ENCODE measurements at places on chromosomes 12 and 14. TPM values are rescaled to one million over a fixed set of nuclear protein-coding genes. Genes with fewer than 3 reads are reported as not detected.

The TNFAIP2 gene
- 35.7 TPM for total RNA-seq

The PRKD1 gene
- total RNA-seq, result 7.4 TPM

The KRT82 gene
- total RNA-seq, result not detected

The CABP1 gene
- total RNA-seq, result not detected

The PKP2 gene
- 5.5 TPM for total RNA-seq

The KICS2 gene
- total RNA-seq, result 7.1 TPM

The TBX3 gene
- 0.97 TPM for total RNA-seq

The DACT1 gene
- 0.46 TPM for total RNA-seq

The MYO1H gene
- not detected for total RNA-seq

The AQP2 gene
- not detected for total RNA-seq

The ERBB3 gene
- total RNA-seq, result not detected

The NAA30 gene
- 25.3 TPM for total RNA-seq

The PLXNC1 gene
- total RNA-seq, result 0.15 TPM

The SRRM4 gene
- not detected for total RNA-seq

The TUNAR gene
- not detected for total RNA-seq

The CAPZA3 gene
- not detected for total RNA-seq

The FCF1 gene
- total RNA-seq, result 31.5 TPM

The TMTC1 gene
- total RNA-seq, result 2.6 TPM

The SLCO1C1 gene
- total RNA-seq, result 0.46 TPM

Data from epithelial cell of umbilical artery (primary cell).